ENCODE measurements at places on chromosomes 6 and 20. TPM values are rescaled to one million over a fixed set of nuclear protein-coding genes. Genes with fewer than 3 reads are reported as not detected.

DNA sequence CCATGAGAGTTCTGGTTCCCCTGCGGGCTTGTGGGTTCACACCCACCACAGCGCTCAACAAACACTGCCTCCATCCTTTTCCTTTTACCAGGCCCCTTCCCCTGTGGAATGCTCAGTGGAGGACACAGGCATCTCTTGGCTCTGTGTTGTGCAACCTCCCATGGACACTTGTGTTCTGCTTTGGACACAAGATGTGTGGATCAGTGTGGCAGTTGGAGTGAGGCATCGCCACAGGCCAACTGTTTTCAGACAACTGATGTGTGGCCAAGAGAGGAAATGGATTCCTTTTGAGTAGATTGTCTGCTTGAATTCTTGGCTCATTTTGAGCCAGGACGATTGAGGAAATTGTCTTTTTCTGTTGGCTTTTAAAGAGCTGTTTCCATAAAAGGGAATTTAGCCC lies 26.8 kb downstream of the CST8 start:
- no peaks in the 10 kb centered on the region for H3K27me3 ChIP-seq
- peaks cover 6% of the 10 kb centered on the region for H3K4me1 ChIP-seq
- no peaks in the 10 kb centered on the region for H3K36me3 ChIP-seq
- no peak overlapping the region for H3K27ac ChIP-seq
- DNase-seq, result no peak

DNA sequence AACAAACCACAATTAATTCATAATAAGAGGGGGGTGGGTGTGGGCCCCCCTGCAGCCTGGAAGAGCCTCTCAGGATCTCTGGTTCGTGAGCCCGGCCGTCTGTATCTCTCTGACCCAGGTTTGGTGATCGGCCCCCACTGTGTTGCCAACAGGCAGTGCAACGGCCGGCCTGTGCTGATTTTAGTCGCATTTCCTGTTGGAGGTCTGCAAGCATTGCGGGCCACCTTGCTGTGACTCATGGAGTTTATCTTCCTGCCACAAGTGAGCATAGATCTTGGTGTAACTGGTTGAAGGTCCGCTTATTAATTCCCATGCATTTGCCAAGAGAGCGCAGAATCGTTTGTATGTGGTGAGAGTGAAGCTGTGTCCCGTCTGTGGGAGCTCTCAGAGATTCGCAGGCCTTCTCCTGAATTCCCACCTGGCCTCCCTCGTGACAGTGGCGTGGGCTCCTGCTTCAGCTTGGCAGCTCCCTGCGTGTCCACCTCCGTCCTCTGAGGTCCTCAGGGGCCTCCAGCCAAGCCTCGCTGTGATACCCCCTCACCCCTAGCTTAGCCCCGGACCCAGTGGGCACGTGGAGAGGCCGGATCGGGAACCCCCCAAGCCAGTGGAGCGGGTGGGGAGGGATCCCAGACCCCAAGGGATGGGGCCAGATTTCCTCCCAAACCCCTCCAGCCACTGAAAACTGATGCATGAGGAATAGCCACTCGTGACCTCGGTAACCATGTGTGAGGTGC lies 269.8 kb downstream of the CDH4 start:
- no peak overlapping the region for H3K27ac ChIP-seq
- H3K27me3 ChIP-seq, result peaks cover 22% of the 10 kb centered on the region

DNA sequence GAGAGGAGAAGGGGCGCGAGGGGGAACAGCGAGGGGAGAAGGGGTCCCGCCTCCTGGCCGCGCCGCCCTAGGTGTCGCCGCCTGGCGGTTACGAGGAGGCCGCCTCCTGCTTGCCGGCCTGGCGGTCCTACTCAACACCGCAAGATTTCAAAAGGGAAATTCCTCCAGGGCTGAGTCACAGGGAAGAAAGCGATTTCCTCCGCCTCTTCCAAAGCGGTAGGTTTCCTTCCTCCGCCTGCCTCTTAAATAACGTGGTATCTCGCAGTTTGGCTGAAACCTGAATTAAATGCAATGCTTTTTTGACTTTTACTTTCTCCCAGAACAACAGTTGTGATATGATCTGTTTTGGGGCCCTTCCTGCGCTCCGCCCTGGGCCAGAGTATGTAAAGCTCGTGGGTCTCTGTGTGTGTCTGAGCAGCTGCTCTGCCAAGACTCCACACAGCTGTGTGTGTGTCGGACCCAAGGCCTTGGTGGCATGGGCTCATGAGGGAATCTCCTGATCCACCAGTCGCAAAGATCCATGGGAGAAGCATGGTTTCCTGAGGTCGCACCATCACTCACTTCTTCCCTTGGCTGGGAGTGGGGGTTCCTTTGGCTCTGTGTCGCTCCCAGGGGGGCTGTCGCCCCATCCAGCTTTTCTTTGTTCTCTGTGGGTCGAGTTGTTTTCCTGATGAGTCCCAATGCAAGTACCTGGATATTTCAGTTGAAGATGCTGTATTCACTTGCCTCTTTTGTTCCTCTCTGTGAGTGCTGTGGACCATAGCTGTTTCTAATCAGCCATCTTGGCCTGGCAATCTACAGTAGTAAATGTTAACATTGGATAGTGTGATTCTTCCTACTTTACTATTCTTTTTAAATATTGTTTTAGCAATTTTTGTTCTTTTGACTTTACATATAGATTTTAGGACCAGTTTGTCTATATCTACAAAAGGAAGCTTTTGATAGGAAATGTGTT lies 31.6 kb upstream of the NOTCH4 start:
- peaks cover 4% of the 10 kb centered on the region for H3K4me1 ChIP-seq
- H3K36me3 ChIP-seq, result no peaks in the 10 kb centered on the region
- H3K27me3 ChIP-seq, result peaks cover 44% of the 10 kb centered on the region
- H3K4me3 ChIP-seq, result peak overlapping the region; percentile 87
- DNase-seq, result no peak
- peak overlapping the region; percentile 82 for H3K27ac ChIP-seq

The MARCKS gene
- total RNA-seq, result 236 TPM

GRCh38 chr6:100465701-100466409 lies 1.1 kb upstream of the SIM1 start:
- peaks cover 12% of the 10 kb centered on the region for H3K4me1 ChIP-seq
- DNase-seq, result no peak
- peak overlapping the region; percentile 86 for H3K4me3 ChIP-seq
- peak overlapping the region; percentile 57 for H3K27ac ChIP-seq

GRCh38 chr20:60587986-60588385 lies 629.8 kb downstream of the CDH26 start:
- no peaks in the 10 kb centered on the region for H3K4me1 ChIP-seq
- no peak overlapping the region for H3K27ac ChIP-seq
- H3K27me3 ChIP-seq, result peaks cover 30% of the 10 kb centered on the region
- H3K4me3 ChIP-seq, result no peak overlapping the region

The TEAD3 gene
- 109 TPM for total RNA-seq

DNA sequence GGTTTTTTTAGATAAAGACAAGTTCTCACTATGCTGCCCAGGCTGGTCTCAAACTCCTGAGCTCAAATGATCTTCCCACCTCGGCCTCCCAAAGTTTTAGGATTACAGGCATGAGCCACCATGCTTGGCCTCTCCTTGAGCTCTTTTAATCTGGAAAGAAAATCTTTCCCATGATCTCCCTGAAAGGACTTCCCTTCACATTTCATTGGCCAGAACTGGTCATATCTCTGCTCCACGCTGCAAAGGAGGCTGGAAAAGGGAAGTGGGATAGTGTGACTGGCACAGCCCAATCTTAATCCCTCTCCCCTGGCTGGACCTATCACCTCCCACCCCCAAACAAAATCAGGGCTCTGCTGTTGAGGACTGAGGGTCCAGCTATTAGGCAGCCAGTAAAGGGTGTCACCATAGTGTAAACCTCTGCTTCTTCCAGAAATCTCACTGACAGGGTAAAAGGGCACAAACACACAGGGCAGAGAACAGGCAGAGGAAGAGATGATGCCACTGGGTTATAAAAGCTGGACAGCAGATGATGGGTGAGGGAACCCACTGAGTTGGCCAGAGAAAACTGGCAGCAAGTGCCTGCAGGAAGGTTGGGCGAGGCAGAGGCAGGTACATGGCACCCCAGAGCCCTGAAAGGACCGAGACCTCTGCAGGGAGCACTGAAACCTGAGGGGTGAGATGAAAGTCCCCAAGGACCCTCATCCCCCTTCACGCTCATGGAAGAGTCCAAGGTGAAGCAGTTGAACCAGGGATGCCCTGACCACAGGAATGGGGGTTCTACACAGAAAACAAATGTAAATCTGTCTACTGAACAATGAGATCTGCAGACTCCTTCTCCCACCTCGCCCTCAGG lies 83.1 kb upstream of the PTPN1 start:
- peak overlapping the region; percentile 63 for H3K27ac ChIP-seq
- DNase-seq, result no peak
- no peak overlapping the region for H3K4me3 ChIP-seq

The ADGB gene
- total RNA-seq, result 0.31 TPM

The EYS gene
- 3.0 TPM for total RNA-seq

GRCh38 chr6:26290941-26291340 lies 74.1 kb upstream of the BTN3A2 start:
- no peak overlapping the region for H3K27ac ChIP-seq
- H3K27me3 ChIP-seq, result peaks cover 7% of the 10 kb centered on the region
- peaks cover 10% of the 10 kb centered on the region for H3K4me1 ChIP-seq
- DNase-seq, result no peak

DNA sequence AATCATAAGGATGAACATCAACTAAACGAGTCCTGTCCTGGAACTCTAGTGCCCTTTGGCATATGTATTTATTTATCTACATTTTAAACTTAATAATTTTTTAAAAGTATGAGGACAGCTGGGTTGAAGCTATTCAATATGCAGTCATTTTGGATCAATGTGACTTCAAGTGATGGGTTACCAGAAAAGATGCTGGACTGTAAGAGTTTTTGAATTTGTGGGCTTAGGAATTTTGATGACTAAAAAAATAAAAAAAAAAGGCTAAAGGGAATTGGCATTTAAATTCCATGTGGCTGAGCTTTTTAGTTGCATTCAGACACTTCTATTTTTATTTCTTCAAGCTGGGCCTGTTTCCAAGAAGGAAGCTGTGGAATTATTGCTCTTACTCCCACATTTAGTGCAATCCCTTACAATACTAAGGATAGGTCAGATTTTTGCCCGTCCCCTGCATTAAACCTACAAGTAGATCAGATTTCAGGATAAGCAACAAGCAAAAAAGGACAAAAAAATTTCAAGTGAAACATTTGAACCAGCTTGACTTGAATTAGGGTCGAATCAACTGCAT lies 704.2 kb upstream of the CITED2 start:
- no peaks in the 10 kb centered on the region for H3K36me3 ChIP-seq
- H3K4me3 ChIP-seq, result no peak overlapping the region
- no peak overlapping the region for H3K27ac ChIP-seq
- no peaks in the 10 kb centered on the region for H3K27me3 ChIP-seq
- no peak for DNase-seq
- H3K4me1 ChIP-seq, result peaks cover 22% of the 10 kb centered on the region

GRCh38 chr6:166640342-166641043 lies 13.4 kb upstream of the RPS6KA2 start:
- no peaks in the 10 kb centered on the region for H3K4me1 ChIP-seq
- no peak for DNase-seq
- peaks cover 6% of the 10 kb centered on the region for H3K27me3 ChIP-seq
- H3K27ac ChIP-seq, result no peak overlapping the region

DNA sequence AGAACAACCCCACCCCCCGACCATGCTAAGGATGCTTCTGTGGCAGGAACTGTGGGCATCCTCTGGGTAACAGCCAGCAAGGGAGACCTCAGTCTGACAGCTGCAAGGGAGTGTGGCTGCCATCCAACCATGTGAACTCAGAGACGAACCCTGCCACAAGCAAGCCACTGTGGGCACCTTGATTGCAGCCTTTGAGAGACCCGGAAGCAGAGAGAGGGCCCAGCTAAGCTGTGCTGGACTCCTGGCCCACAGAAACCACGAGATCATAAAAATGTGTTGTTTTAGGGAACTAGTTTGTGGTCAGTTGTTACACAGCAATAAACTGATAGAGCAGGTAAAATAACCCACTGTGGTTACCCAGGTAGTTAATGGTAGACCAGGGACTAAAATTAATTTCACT lies 414.6 kb downstream of the CDH26 start:
- DNase-seq, result no peak
- no peak overlapping the region for H3K4me3 ChIP-seq
- H3K27ac ChIP-seq, result no peak overlapping the region
- H3K4me1 ChIP-seq, result no peaks in the 10 kb centered on the region
- no peaks in the 10 kb centered on the region for H3K36me3 ChIP-seq

The SMLR1 gene
- 0.53 TPM for total RNA-seq

GRCh38 chr20:58891086-58891717 lies 38.7 kb downstream of the GNAS start:
- DNase-seq, result peak; percentile 82
- H3K36me3 ChIP-seq, result peaks cover 19% of the 10 kb centered on the region
- H3K27ac ChIP-seq, result peak overlapping the region; percentile 94

GRCh38 chr6:156554160-156554559 lies 223.0 kb upstream of the ARID1B start:
- no peak overlapping the region for H3K27ac ChIP-seq
- no peak overlapping the region for H3K4me3 ChIP-seq
- H3K36me3 ChIP-seq, result no peaks in the 10 kb centered on the region
- DNase-seq, result no peak

GRCh38 chr20:42678895-42679294 lies 510.8 kb downstream of the PTPRT start:
- no peaks in the 10 kb centered on the region for H3K36me3 ChIP-seq
- no peak for DNase-seq
- no peaks in the 10 kb centered on the region for H3K4me1 ChIP-seq
- no peak overlapping the region for H3K4me3 ChIP-seq
- no peak overlapping the region for H3K27ac ChIP-seq

The GPX5 gene
- not detected for total RNA-seq

DNA sequence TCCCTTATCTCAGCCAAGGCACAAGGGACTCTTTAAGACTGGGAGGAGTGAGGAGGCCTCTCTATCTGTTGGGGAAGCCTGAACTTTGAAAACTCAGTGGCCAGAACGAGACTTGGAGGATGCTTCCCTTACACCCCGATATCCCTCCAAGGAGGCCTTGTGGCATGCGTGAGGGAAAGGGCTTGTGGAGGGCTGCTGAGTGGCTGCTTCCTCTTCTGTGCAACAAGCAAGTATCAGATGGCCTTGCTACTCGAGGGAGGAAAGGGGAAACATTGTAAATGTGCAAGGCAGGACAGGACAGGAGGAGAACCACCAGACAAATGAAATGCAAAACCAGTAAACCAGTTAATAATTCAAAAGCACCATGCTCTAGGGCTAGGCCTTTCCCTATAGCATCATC lies 306.5 kb upstream of the MAP3K7 start:
- no peak for DNase-seq
- H3K4me1 ChIP-seq, result peaks cover 27% of the 10 kb centered on the region
- peaks cover 28% of the 10 kb centered on the region for H3K27me3 ChIP-seq
- H3K27ac ChIP-seq, result no peak overlapping the region
- no peaks in the 10 kb centered on the region for H3K36me3 ChIP-seq

- H3K27me3 ChIP-seq, result no peaks in the 10 kb centered on the region
- no peak for DNase-seq
- H3K27ac ChIP-seq, result peak overlapping the region; percentile 37
- H3K4me1 ChIP-seq, result peaks cover 44% of the 10 kb centered on the region
These were observed 259.9 kb upstream of the MARCKS start for GRCh38 chr6:113597231-113597583.

- no peaks in the 10 kb centered on the region for H3K4me1 ChIP-seq
- H3K36me3 ChIP-seq, result no peaks in the 10 kb centered on the region
- no peak overlapping the region for H3K4me3 ChIP-seq
These were observed 14.9 kb downstream of the APCDD1L start for GRCh38 chr20:58500256-58500655.
